ENCODE measurements at places on chromosomes 6 and 20. TPM values are rescaled to one million over a fixed set of nuclear protein-coding genes. Genes with fewer than 3 reads are reported as not detected.

RFX6 gene
- total RNA-seq, result not detected

FOXS1 gene
- total RNA-seq, result not detected

PLEKHG1 gene
- total RNA-seq, result 4.5 TPM

ZNF76 gene
- total RNA-seq, result 26.1 TPM

ADTRP gene
- total RNA-seq, result 31.5 TPM

MED23 gene
- 20.8 TPM for total RNA-seq

C20orf96 gene
- total RNA-seq, result 7.8 TPM

TFAP2A gene
- not detected for total RNA-seq

TMEM200A gene
- not detected for total RNA-seq

CHRNA4 gene
- not detected for total RNA-seq

CRISP3 gene
- total RNA-seq, result not detected

TXLNB gene
- total RNA-seq, result 0.18 TPM

PKIB gene
- total RNA-seq, result 0.52 TPM

RALGAPA2 gene
- 14.7 TPM for total RNA-seq

PDYN gene
- not detected for total RNA-seq

SLC17A1 gene
- not detected for total RNA-seq

ZNF165 gene
- 4.3 TPM for total RNA-seq

GRCh38 chr6:39411465-39411864 lies 89.0 kb upstream of the KCNK16 start:
- no peak overlapping the region for H3K4me3 ChIP-seq
- no peak for DNase-seq
- no peak overlapping the region for H3K27ac ChIP-seq
- H3K4me1 ChIP-seq, result no peaks in the 10 kb centered on the region

DNA sequence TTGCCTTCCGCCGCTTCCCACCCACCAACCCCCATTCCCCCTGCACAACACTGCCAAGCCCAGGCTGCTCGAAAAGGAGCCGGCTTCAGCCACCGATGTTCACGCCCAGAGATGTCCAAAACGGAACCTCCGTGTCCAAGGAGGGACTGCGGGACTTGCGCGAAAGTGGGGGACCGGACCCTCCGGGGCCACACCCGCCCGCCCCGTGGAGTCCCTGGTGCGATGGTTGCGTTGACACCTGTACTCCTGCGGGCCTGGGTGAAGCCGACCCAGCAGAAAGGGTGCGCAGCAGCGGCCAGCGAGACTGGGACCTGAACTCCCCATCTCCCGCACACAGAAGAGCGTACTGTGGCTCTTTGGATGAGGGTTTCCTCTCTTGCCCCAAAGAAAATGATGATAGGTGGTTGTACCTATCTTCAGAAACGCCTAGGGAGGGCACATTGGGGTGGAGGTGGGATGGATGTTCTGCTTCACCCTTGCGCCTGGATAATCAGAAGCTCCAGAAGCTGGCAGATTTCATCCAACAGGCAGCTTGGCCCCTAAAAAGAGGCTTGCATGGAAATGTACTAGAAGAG lies 1.9 kb upstream of the VGLL2 start:
- H3K27ac ChIP-seq, result no peak overlapping the region
- peaks cover 88% of the 10 kb centered on the region for H3K27me3 ChIP-seq
- no peak overlapping the region for H3K4me3 ChIP-seq

DNA sequence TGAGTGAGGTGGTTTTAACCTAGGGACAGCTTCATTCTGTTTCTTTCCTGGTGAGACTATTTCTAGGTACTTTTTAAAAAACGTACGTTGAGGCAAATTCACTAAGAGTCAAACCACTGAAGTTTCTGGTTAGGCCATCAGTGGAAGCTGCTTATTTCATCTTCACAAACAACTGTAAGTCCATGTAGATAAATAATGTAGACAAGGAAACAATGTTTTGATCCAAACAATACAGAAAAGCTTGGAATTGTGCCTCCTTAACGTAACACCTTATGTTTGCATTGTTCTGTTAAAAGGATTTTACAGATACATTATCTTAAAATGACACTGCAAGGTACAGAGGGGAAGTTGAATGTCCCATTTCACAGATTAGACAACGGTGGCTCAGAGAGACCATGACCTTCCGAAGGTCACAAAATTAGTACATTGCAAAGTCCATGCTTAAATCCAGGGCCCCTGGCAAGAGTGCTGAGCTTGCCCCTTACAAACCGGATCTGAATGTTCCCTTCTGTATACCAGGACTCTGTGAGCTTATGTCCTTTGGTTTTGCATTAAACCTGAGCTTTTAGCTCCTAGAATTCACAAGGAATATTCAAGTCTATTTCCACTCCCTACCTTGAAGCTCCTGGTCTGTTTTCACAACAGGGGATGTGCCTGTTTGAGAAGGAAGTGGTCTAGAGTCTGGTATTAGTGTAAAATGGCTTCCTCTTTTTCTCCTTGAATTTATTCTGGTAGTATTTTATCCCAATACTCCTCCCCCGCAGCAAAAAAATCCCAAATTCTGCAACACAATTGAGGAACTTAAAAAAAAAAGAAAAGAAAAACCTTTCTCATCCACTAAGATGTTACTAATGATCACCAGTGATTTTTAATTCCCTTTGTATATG lies 28.9 kb upstream of the ZNF217 start:
- peak overlapping the region; percentile 97 for H3K27ac ChIP-seq
- peaks cover 41% of the 10 kb centered on the region for H3K4me1 ChIP-seq
- no peaks in the 10 kb centered on the region for H3K36me3 ChIP-seq
- peak overlapping the region; percentile 71 for H3K4me3 ChIP-seq
- no peaks in the 10 kb centered on the region for H3K27me3 ChIP-seq

GRCh38 chr6:105321728-105322127 lies 81.2 kb downstream of the PREP start:
- H3K4me3 ChIP-seq, result no peak overlapping the region
- no peaks in the 10 kb centered on the region for H3K27me3 ChIP-seq
- DNase-seq, result no peak
- no peaks in the 10 kb centered on the region for H3K4me1 ChIP-seq
- no peak overlapping the region for H3K27ac ChIP-seq
- peaks cover 28% of the 10 kb centered on the region for H3K36me3 ChIP-seq

- no peak for DNase-seq
- no peak overlapping the region for H3K4me3 ChIP-seq
- H3K27me3 ChIP-seq, result no peaks in the 10 kb centered on the region
- no peaks in the 10 kb centered on the region for H3K36me3 ChIP-seq
- no peak overlapping the region for H3K27ac ChIP-seq
Measured at GRCh38 chr6:55536391-55536956, 42.5 kb downstream of the HMGCLL1 start.

GRCh38 chr20:50264534-50265145 lies 74.0 kb downstream of the CEBPB start:
- no peak for DNase-seq
- no peak overlapping the region for H3K27ac ChIP-seq
- H3K4me3 ChIP-seq, result no peak overlapping the region
- peaks cover 10% of the 10 kb centered on the region for H3K4me1 ChIP-seq
- no peaks in the 10 kb centered on the region for H3K36me3 ChIP-seq

- no peaks in the 10 kb centered on the region for H3K4me1 ChIP-seq
- no peaks in the 10 kb centered on the region for H3K36me3 ChIP-seq
- no peak overlapping the region for H3K4me3 ChIP-seq
- no peak overlapping the region for H3K27ac ChIP-seq
- no peaks in the 10 kb centered on the region for H3K27me3 ChIP-seq
- no peak for DNase-seq
Measured at GRCh38 chr20:23111944-23112342, 25.8 kb upstream of the CD93 start.

DNA sequence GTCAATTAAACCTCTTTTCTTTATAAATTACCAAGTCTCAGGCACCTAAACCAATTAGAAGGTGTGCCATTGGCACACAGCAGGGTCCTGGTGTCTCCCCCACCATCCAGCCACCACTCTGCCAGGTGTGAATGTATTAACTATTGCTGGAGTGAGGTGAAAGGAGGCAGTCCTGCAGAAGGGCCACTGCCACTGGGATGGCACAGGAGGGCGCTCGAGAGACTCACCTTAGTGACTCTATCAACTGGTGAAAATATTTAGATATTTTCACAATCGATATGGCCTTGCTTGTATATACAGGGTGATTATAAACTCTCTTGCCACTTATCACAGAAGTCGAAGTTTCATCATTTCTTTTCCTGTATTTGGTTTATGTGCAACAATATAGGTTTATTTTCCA lies 145.6 kb upstream of the ESR1 start:
- no peak for DNase-seq
- no peak overlapping the region for H3K27ac ChIP-seq
- no peak overlapping the region for H3K4me3 ChIP-seq

GRCh38 chr20:32439132-32439829 lies 81.2 kb downstream of the ASXL1 start:
- peaks cover 36% of the 10 kb centered on the region for H3K4me1 ChIP-seq
- peak; percentile 66 for DNase-seq
- H3K4me3 ChIP-seq, result no peak overlapping the region
- no peaks in the 10 kb centered on the region for H3K27me3 ChIP-seq
- peaks cover 24% of the 10 kb centered on the region for H3K36me3 ChIP-seq
- peak overlapping the region; percentile 47 for H3K27ac ChIP-seq

DNA sequence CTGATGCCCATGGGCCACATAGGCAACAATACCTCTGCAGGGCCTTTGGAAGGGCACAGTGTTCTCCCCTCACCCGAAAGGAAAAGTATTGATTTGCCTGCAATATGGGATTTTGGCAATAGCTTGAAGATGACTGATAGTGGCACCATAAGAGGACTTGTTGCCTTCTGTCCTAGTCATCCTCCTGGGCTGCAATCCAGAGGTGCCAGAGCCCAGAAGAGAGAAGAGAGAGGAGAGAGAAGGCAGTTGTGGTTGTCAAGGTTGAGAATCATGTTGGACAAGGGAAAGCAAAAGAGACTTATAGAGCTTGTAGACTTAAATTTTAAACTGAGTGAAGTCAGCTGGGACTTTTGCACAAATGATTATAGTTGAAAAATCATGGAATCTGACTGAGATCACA lies 14.6 kb downstream of the HDGFL1 start:
- H3K27ac ChIP-seq, result no peak overlapping the region
- H3K4me3 ChIP-seq, result no peak overlapping the region
- H3K27me3 ChIP-seq, result no peaks in the 10 kb centered on the region
- H3K36me3 ChIP-seq, result no peaks in the 10 kb centered on the region

DNA sequence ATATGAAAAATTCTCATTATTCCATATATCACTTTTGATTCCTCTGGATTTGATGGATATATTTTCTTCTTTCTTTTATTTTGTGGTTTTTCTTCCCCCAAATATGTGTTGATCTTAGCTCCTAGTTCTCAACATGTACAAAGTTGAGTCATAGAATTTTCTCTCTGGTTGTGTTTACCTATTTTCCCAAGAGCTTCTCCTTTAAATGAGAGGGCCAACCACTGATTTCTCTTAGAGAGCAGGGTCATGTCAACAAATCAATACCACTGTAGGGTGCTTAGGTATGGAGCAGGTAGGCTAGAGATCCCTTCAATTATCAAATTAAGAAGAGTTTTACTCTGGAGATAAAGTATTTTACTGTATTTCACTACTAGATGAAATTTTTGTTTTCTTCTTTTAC lies 145.7 kb downstream of the BMP5 start:
- no peaks in the 10 kb centered on the region for H3K36me3 ChIP-seq
- H3K4me3 ChIP-seq, result no peak overlapping the region
- H3K27me3 ChIP-seq, result no peaks in the 10 kb centered on the region
- DNase-seq, result no peak
- H3K4me1 ChIP-seq, result no peaks in the 10 kb centered on the region
- no peak overlapping the region for H3K27ac ChIP-seq

GRCh38 chr20:25579081-25579770 lies 6.1 kb downstream of the NINL start:
- H3K36me3 ChIP-seq, result peaks cover 6% of the 10 kb centered on the region
- H3K27ac ChIP-seq, result no peak overlapping the region
- H3K27me3 ChIP-seq, result peaks cover 16% of the 10 kb centered on the region

DNA sequence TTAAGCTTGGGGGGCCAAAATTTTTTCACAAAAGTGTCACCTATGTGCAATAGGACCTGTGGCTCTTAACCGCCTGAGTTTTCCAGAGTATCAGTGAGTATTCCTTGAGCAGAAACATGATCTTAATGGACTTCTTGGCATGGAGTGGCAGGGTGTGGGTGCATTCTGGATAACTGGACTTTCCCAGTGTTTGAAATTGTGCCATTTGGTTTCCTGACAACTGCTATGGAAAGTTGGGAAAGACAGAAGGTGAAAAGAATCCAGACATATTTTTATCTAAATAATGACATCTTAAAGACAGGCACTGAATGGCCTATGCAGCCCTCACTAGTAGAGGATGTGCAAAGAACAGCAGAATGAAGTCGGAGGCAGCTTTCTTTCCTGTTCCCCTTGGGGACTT lies 34.3 kb upstream of the ADTRP start:
- H3K4me1 ChIP-seq, result peaks cover 21% of the 10 kb centered on the region
- H3K27me3 ChIP-seq, result no peaks in the 10 kb centered on the region
- H3K4me3 ChIP-seq, result no peak overlapping the region
- no peak for DNase-seq
- peaks cover 2% of the 10 kb centered on the region for H3K36me3 ChIP-seq

- H3K27ac ChIP-seq, result no peak overlapping the region
- no peak for DNase-seq
- H3K36me3 ChIP-seq, result peaks cover 41% of the 10 kb centered on the region
- H3K4me3 ChIP-seq, result no peak overlapping the region
- no peaks in the 10 kb centered on the region for H3K27me3 ChIP-seq
Measured at GRCh38 chr6:142893088-142893487, 51.9 kb downstream of the HIVEP2 start.

DNA sequence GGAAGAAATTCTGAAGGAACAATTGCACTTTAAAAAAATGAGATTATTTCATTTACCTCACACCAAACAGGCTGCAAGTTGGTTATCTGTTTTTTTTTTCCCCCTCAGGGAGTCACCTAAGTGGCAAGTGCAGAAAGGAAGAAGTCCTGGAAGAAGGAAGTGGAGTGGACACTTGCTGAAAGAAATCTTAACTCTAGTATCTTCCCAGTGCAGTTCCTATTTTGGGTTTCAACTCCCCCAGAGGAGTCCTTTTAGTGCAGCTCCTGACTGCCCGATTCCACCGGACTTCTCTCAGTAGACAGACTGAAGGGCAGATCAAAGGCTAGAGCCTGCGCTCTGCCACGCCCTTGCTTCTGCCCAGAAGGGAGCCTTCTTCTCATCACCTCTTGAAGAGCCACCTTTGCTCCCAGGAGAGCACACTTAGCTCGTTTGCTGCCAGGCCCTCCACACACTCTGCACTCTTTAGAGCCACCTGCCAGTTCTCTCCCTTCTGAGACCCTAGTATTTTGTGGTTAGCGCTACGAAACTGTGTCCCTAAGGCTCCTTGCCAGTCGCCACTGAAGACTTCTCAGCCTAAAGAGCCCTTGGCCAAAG lies 4.9 kb downstream of the MTCL3 start:
- H3K4me3 ChIP-seq, result peak overlapping the region; percentile 89
- peaks cover 29% of the 10 kb centered on the region for H3K4me1 ChIP-seq
- peaks cover 17% of the 10 kb centered on the region for H3K36me3 ChIP-seq

GRCh38 chr6:111367393-111368088 lies 115.5 kb downstream of the REV3L start:
- peaks cover 12% of the 10 kb centered on the region for H3K36me3 ChIP-seq
- no peak overlapping the region for H3K4me3 ChIP-seq
